Cardiac fibroblast (primary cell): ENCODE measurements at places on chromosomes 3 and 15.

DNA sequence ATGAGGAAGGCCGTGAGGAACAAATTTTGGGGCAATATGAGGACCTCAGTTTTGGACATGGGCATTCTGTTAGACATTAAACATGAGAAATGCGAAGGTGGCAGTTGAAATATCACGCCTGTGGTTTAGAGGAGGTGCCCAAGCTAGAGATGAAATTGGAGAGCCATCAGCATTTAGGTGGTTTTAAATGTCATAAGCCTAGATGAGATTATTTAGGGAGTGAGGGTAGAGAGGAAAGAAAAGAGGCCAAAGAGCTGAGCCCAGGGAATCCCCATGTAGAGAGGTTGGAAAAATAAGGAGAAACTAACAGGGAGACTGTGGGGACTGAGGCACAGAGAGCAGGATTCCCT is 14.9 kb downstream of the RTP1 start:
- DNase-seq, result no peak

DNA sequence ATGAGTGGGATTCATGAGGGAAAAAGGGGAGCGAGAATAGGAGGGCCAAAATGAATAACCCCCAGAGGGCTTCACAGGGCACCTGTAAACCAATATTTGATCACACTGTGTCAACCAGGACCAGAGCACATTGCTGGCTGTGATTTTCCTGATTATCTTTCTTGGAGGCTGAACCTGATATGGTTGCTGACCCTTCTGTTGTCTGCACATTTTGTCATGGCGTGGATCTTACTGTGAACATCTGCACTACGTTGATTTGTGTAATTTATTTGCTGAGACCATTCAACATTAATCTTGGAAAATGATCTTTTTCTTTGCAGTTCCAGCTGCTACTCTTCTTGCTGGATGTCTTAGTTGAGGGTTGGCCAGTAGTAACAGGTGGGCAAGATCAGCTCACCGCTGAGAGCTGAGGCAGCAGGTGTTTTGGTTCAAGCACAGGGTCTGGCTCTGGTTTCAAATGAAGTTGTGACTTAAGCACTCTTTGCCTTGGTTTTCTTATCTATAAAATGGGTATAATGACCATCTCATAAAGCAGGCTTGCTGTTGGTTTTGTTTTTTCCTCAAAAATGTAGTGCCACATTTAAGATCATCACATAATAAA is 61.2 kb downstream of the ARHGEF26 start:
- DNase-seq, result no peak

GRCh38 chr15:71333136-71333700 is 217.9 kb downstream of the THSD4 start:
- DNase-seq, result no peak

DNA sequence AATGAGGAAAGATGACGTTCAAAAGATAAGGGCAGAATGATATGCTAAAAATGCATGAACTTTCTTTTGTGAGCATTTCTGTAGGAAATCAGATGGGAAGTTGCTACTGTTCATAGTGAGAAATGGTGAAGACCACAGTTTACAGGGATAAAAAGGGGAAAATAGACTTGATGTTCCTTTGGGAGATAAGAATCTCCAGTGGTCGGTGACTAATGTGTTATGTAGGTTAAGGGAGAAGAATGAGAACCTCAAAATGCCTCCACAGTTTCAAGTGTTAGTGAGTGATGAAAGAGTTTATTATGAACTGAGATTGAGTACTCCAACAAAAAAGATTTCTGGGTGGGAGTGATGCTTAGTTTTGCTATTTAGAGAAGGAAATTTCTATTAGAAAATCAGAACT is 247.2 kb downstream of the LSAMP start:
- peak; percentile 2 for DNase-seq

- DNase-seq, result peak; percentile 86
Measured at GRCh38 chr3:99789011-99789721, 28.5 kb upstream of the CMSS1 start.

- DNase-seq, result peak; percentile 15
Measured at GRCh38 chr3:148366743-148367410, 330.8 kb upstream of the AGTR1 start.

GRCh38 chr3:10286596-10287295 is 6.0 kb downstream of the GHRL start:
- DNase-seq, result peak; percentile 81

GRCh38 chr3:195087328-195087727 is 183.6 kb downstream of the XXYLT1 start:
- DNase-seq, result no peak

DNA sequence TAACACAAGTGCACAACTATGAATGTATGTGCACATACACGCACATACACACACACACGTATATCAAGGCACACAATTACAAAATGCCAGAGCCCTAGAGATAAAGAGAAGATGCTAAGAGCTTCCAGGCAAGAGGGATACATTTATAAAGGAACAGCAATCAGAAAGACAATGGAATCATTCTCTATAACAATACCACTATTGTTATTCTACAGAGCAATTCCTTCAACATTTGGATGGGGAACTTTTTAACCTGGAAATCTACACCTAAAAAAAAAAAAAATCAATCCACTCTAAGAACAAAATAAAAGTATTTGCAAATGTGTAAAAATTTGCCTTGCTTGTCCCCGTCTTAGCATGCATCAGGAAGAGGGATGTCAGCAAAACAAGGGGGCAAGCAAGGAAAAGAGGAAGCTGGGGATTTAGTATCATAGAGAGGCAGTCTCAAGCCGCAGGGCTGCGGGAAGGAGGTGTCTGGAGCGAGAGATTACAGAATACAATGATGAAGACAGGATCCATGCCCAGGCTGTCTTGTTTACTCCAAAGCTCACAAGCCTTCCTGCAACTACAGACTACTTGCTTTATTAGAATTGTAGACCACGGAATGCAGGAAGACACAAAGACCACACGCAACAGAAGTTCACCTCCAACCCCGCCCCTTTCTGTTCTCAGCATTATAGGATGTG is 220.2 kb downstream of the NTRK3 start:
- DNase-seq, result no peak

DNA sequence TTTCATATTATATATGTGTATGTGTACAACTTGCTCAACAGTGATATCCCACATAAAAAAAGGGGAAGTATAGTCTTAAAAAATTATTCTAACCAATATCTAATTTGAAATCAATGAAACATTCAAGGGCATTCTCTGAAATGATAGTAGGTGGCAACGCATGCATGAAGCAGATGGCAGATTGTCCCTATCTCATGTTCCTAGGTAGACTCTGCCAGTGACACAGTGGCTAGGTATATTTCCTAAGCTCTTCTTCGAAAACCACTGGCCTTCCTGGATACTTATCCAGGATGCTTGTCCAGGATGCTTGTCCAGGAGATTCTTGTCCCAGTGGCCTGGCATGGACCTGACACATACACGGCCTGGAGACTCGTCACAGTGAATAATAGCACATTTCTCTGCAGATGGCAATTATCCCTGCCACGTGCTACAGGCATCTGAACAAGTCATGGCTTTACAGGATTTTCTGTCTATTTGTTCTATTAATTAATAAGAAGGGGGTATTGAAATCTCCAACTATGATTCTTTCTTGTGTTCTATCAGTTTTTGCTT is 54.9 kb downstream of the OCA2 start:
- DNase-seq, result no peak

DNA sequence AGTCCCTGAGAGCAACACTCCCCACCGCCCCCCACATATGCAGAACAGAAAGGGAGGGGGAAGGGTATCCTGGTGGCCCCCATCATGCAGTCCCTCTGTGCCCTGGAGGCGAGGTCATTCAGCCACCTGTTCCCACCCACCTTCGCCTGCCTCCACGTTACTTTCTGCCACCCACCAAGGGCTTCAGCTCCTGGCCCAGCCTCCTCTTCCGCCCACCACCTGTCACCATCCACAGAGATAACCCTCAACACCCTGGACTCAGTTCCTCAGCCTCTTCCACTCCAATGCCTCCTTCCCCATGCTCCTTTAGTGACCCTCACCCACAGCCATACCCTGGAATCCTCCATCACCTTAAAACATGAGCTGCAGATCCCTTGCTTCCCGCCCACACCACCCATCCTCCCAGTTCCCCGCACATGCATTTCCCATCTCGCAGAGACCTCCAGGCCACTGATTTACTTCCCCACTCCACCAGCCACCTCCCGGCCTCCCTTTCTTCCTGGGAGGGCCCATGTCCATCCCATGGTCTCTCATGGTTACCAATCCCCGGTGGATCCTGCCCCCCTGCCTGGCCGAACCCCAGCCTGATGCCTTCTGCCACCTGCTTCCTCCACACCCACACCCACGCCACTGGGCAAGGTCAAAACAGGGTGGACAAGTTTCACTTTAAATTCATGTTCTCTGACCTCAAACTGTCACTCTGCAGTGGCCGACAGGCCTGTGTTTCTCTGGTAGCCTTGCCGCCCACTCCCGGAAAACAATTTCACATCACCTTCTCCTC is 18.2 kb downstream of the HOMER2 start:
- DNase-seq, result no peak

DNA sequence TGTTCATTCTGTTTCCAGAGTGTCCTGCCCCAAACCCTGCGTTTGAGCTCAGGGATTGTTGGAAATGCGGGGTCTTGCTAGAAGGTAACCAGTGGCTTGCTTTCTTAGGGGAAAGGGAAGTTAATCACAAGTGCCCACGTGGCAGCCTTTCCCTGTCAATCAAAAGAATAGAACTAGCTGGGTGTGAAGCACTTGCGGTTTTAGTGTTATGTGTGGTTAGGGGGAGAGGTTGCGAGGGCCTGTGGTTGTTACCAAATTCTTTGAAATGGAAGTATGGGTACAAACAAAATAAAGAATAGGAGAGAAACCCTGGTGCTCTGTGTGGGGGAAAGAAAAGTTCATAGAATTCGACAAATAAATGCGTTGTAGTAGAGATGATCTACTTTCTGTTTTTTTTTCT is 67.6 kb downstream of the FNDC3B start:
- DNase-seq, result no peak

GRCh38 chr15:33639978-33640377 is 328.3 kb upstream of the CHRM5 start:
- no peak for DNase-seq

GRCh38 chr3:143247073-143247472 is 127.5 kb downstream of the CHST2 start:
- DNase-seq, result no peak

DNA sequence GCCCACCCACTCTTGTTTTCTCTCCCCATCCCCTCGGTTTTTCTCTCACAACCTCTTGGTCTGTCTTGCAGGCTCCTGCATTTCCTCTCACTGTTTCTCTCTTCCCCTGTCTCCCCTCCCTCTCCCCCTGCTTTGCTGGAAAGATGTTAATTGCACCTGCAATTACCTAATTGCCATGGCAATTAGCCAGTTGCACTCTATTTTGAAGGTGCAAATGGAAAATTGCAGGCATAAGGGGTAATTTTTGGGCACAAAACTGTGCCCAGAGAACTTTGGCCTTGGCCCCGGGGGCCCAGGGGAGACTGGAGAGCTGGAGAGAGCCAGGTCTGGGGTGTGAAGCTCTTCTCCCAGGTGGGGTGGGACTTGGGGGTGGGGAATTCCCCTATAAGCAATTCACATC is 164.5 kb upstream of the TLE3 start:
- no peak for DNase-seq

DNA sequence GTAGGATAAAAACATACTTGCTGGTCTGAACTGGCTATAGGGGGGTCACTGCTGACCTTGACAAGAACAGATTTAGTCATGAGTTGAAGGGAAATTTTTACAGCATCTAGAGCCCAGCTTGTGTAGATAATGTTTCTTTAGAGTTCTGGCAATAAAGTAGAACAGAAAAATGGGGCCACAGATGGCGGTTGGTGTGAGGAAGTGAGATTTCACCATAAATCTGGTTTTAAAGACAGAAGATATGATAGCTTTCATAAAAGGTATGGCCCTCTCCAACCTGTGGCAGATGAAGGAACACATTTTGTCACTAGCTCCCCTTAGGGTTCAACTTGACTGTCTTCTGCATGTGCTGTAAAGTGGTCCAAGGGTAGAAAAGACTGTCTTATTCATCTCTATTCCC is 24.3 kb upstream of the IMPDH2 start:
- DNase-seq, result no peak

- peak; percentile 87 for DNase-seq
Measured at GRCh38 chr3:122679085-122679881, 1.4 kb upstream of the PARP14 start.

DNA sequence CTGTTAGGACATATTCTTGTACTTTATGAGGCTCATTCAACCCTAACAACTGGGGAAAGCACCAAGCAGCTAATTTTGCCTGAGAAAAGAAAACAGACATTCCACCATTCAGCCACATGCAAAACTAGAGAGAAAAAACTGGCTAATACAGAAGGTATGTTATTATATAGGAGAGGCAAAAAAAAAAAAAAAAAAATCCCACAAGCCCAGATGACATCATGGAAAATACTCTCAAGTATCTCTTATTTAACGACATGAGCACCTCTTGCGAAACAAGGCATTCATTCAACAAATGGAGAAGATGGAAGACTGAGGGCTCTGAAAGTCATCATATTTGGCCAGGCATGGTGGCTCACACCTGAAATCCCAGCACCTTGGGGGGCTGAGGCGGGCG is 61.5 kb downstream of the PRICKLE2 start:
- peak; percentile 83 for DNase-seq

GRCh38 chr3:8631661-8632060 is 12.9 kb downstream of the SSUH2 start:
- peak; percentile 33 for DNase-seq

DNA sequence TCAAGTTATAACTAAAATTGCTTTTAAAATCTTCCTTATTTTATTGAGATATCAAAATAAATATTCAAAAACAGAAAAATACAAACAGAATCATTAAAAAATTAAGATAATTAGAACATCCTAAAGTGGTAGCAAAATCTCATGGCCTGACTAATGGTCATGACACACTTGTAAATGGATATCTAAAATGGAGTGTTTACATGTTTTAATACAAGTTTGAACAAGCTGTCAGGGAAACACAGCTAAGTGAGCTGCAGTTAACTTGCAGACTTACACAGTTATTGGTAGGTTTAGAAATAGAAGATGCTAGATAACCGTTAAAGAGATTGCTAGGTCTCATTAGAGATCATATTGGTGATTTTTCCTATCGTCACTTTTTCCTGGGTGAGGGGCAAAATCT is 242.3 kb downstream of the LPP start:
- DNase-seq, result no peak

- no peak for DNase-seq
Measured at GRCh38 chr3:52357151-52358080, 41.3 kb downstream of the DNAH1 start.
